ENCODE measurements at places on chromosomes 12 and 14.

GRCh38 chr12:92134638-92135274 is 10.9 kb downstream of the BTG1 start:
- DNase-seq = no peak

GRCh38 chr14:67641902-67642749 is 22.4 kb downstream of the ARG2 start:
- DNase-seq = no peak

GRCh38 chr14:30005114-30005808 is 77.6 kb upstream of the PRKD1 start:
- DNase-seq = peak; percentile 36

DNA sequence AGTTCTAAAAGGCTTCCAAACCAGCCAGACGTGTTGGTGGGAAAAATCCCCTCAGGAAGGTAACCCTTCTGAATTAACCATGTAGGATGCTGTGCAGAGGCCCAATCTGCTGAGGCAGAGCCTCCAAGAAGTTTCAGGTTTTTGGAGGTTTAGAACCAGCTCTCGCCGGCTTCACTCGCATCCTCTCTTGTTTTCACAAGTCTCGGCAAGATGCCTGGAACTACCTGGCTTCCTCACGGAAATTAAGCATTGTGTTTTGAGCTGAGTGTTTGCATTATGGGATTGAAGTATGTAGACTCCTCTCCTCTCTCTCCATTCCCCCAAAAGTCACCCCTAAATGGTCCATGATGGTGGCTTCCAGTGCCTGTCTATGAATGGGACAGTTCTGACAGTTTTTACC is 20.6 kb downstream of the LTBP2 start:
- DNase-seq = no peak

GRCh38 chr12:19085090-19085489 is 44.4 kb upstream of the PLEKHA5 start:
- no peak for DNase-seq

GRCh38 chr14:20501346-20501745 is 4.0 kb upstream of the RNASE10 start:
- no peak for DNase-seq

DNA sequence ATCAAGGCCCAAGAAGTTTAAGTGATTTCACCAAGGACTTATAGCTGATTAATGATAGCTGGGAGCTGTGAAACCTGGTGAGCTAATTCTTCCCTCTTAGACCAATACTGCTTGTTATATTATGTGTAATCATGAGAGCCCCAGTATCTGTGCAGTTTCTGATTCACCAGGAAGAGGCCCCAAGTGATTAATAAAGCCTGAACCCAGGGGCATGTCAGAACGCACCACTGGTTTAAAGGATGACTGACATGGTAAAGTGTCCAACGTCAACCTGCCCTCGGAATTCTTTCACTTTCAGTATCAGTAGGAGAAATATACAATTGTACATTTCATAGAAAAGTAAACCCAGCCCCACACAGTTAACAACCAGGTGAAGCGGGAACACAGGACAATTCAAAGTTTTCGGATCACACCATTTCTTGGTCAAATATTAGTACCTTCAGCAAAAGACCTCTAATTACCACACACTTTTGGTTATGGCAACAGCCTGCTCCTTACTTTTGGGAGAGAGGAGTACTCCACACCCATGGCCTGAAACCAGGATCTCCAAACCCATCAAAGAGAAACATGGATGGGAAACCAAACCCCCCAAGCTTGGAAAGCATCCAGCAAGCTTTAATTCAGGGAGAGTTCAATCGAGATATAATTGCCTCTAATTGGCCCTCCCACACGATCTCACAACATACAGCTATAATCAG is 28.5 kb downstream of the TMCC3 start:
- DNase-seq = no peak

DNA sequence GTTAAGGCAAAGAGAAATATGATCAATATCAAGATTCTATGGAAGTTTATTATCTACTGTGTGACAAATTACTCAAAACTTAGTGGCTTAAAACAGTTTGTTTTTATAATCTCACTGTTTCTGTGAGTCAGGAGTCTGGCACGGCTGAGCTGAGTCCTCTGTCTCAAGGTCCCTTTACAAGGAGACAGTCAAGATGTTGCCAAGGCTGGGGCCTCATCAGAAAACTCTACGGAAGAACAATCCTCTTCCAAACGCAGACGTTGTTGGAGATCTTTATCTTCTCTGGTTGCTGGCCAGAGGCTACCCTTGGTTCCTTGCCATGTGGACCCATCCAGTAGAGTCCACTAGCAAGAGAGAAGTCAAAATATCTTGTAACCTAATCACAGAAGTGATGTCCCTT is 100.6 kb upstream of the CCND2 start:
- DNase-seq = no peak

- no peak for DNase-seq
Measured at GRCh38 chr12:107029081-107029480, 42.1 kb upstream of the MTERF2 start.

- no peak for DNase-seq
Measured at GRCh38 chr12:83183132-83183531, 496.4 kb downstream of the TMTC2 start.

DNA sequence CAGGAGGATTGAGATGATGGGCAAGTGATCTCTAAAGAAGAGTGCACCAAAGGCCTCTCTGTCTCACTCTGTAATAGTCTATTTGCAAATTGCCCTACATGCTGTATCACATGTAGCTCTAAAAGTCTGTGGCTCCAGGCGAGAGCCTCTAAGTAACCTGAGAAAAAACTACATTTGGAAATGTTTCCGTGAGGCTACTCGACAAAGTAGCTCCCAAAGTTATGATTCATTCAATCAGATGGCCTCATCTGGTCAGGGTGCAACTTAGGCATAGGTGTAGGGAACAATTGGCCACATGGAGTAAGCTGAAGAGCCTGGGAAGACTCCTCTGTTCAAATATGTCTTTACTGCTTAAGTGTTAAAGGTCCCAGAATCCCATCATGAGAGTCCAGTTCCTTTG is 155.4 kb upstream of the PLEKHG7 start:
- DNase-seq = no peak

- DNase-seq = no peak
Measured at GRCh38 chr12:75489613-75490210, 9.2 kb downstream of the GLIPR1 start.

DNA sequence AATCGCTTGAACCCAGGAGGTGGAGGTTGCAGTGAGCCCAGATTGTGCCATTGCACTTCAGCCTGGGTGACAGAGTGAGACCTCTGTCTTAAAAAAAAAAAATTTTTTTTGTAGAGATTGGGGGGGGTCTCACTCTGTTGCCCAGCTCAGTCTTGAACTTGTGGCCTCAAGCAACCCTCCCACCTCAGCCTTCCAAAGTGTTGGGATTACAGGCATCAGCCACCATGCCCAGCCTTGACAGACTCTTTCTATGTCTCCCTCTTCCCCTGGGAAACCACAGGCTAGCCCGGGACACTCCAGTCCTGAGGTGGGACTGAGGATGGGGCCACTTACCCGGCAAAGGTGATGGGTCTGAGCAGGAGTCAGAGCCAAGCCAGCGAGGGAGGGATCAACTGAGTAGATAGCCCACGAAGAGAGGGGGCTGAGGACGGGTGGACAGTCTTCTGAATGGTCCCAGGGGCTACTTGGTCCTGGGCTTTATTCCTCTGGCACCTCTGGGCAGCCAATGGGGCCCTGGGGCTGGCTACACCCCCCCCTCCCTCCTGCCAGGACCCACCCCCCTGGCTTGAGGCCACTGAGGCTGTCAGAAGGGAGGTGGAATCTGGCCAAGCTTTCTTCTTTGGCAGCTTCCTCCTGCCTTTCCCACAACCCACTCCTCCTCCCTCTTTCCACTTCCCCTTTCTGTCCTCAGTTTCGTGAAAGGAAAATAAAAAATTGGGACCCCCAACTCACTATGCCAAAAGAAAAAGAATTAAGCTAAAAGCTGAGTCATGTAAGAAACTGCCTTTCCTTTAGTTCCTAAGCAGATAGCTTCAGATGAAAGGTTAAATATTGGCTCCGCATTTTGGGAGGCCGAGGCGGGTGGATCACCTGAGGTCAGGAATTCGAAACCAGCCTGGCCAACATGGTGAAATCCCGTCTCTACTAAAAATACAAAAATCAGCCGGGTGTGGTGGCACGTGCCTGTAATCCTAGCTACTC is at the start of gene SDS:
TSS of gene SDS (minus strand) at position 453 of the 981 bp plus-strand sequence. CDS start 4,179 bp downstream, outside the sequence.
- peak; percentile 32 for DNase-seq

GRCh38 chr12:6950811-6951540 is at the start of gene PTPN6:
Gene PTPN6, plus strand, starts transcription at chr12:6951356. Its CDS starts 157 bp downstream, at chr12:6951513.
- peak; percentile 88 for DNase-seq

GRCh38 chr14:69569859-69570258 is 4.8 kb downstream of the CCDC177 start:
- no peak for DNase-seq

DNA sequence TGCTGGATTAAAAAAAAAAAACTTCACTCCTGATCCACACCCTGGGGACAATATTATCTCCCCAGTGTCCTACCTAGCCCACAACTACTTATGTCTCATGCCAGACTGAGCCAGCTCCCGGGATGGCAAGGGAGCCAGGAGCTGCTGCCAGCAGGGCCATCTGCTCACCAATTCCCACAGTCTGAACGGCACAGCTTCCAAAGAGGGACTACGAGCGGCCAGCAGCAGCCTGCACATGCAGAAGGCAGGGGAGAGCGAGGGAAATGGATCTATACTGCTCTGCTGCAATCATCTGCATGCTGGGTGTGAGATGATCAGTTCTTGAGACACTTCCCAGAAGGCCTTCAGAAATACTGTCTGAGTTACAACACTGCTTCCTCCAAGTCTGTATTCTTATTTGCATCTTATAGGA is 11.1 kb downstream of the SSH1 start:
- peak; percentile 30 for DNase-seq

- DNase-seq = no peak
Measured at GRCh38 chr12:63967358-63968145, 123.1 kb downstream of the SRGAP1 start.

GRCh38 chr12:58541300-58541690 is 379.0 kb downstream of the LRIG3 start:
- no peak for DNase-seq

DNA sequence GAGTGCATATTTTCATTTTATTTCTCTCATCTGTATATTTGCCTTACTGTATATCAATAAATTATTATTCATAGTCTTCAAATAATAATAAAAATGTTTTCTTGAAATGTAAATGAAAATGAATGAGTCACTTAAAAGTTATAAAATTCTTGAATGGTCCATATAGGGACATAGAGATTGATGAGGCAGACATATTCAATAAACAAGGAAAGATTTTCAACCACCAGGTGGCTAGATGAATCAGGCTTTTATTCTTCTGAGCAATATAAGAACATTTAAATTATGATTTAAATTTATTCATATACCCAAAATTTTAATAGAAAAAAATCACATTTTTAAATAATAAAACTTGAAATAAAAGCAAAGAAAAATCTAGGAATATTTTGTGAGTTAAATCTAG is 249.5 kb downstream of the ACSS3 start:
- no peak for DNase-seq

GRCh38 chr12:40225984-40226602 is 1.3 kb downstream of the LRRK2 start:
- DNase-seq = no peak

DNA sequence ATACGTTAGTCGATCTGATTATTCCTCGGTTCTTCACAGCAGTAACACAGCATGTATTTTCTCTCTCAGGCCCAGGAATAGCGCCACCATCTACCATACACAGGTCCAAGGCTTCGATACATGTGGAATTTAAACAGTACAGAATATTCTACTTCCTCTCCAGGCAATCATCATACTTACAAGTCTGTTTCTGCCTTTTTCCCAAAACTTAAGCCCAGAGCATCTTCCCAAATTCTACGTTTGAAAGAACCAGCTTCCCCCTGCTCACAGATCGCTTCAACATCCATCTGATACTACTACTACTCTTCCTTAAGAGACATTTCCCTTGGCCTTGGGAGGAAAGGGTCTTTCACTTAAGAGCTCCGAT is 626 bp downstream of the TXNDC16 start:
- DNase-seq = peak; percentile 50

DNA sequence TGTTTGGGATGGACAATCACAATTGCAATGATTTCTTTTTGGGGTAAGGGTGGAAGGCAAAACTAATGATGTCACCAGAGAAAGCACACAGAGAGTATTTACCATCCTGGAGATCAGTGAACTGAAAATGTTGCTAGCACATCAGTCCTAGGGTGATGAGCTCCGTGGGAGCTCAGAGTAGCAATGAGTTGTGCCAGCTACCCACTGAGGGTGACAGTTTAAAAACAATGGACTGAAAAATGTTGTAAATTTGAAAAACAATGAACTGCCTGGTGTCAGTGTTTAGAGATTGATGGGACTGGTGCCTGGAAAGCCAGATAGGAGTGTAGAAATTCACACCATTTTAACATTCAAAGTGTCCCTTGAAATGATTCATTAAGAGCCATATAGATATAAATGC is 198.5 kb downstream of the ATP23 start:
- DNase-seq = no peak

- no peak for DNase-seq
Measured at GRCh38 chr12:80406253-80406652, 37.8 kb upstream of the PTPRQ start.

- DNase-seq = no peak
Measured at GRCh38 chr12:28034271-28034670, 61.7 kb upstream of the PTHLH start.

DNA sequence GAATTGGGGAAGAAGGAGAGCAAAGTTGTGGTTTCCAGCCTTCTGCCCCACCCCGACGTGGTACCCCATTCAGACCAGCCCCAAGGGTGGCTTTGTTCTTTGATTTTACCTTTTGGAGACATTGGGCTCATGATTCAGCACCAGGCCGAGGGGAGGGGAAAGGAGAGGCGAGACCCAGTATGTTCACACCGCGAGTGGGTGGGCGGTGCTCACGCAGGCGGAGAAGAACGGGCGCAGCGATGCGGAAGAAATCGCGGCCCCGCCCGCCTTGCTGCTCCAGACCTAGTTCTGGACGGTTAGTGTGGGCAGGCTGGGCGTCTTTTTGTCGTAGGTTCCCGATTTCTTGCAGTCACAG is 963 bp downstream of the ATL1 start:
- peak; percentile 67 for DNase-seq

GRCh38 chr14:99118046-99118721 is 153.8 kb downstream of the BCL11B start:
- DNase-seq = no peak

DNA sequence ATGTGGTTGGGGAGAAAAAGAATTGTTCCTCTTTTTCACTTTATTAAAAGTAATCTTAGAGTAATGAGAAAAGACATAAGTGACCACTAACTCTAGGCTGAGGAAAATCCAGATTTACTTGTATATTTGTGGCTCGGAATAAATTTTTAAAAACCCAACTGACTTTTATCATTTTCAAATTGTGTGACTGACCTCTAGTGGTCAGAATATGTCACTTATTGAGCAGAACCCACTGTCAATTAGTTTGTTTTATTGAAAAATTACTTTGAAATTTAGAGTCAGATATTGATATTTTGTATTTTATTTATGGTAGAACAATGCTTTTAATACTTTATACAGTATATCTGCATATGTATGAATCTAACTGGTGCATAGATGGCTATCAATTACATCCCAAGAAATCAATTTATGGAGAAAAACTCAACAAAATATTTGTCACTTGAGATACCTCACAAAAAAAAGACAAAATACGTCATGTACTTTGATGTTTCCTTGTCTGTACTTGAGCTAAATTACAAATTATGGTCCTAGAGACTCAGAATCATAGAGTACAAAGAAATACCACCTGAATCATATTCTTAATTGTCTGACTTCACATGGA is 229.4 kb downstream of the CNTN1 start:
- peak; percentile 2 for DNase-seq
